ENCODE measurements at places on chromosomes 4 and X. TPM values are rescaled to one million over a fixed set of nuclear protein-coding genes. Genes with fewer than 3 reads are reported as not detected.

GRCh38 chr4:169051761-169052593 is 41.9 kb upstream of the CBR4 start:
- DNase-seq: no peak

- DNase-seq: no peak
Observed at GRCh38 chrX:103540145-103540544, 20.9 kb upstream of the RAB40A start.

CHRDL1 gene
- polyA plus RNA-seq: 1.7 TPM

TEX11 gene
- polyA plus RNA-seq: 0.32 TPM

CLIC2 gene
- polyA plus RNA-seq: 29.3 TPM
